ENCODE measurements at places on chromosomes 6 and 20.

GRCh38 chr6:105509506-105510331 is 106.8 kb upstream of the PREP start:
- peak; percentile 38 for DNase-seq

DNA sequence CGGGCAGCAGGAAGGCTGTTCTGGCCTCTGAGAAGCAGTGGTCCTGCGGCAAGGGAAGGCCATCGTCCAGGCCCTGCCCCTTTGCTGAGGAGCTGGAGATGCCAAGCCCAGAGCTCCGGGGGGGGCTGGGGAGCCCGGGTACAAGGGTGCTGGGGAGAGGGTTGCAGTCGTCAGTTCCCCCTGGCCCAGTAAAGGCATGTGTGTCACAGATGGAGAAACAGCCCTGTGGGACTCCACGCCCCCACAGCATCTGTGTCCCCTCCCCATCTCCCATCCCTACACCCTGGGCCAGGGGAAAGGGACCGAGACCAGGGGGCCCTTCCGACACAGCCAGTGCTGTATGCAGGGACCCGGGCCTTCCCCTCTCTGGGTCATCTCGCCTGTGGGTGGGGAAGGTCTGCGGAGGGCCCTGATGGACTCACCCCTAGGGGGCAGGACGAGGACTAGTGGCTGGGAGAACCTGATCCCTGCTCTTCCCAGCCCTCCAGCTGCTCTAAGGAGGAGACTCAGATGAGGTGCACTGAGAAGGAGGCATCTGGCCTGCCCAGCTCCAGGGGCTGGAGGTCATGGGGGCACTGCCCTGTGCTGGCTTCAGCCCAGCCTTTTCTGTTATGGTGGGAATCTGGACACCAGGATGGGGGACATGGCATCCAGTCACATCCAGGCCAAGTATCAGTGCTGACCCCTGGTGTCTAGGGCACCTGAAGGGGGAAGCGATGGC is 609 bp downstream of the MYL9 start:
- peak; percentile 64 for DNase-seq

DNA sequence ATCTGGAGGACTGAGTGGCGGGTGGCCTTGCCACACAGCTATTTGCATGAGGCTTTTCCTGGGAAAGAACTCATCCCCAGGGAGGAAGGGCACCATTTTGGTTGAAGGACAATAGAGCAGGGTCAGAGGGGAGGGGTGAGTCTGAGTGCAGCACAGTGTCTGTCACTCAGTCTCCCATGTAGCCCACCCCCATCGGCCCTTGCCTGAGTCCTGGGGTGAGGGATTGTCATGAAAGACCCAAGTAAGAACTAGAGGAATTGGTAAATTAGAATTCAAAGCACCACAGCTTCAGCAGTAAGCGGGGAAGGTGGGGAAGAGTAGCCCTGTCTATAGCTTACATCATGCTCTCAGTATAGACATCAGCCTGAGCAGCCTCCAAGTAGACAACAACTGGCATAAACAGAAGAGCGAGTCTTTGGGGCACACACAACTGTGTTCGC is 90.4 kb upstream of the TMEM30A start:
- DNase-seq = no peak

GRCh38 chr20:64091770-64092169 is 7.6 kb upstream of the LKAAEAR1 start:
- no peak for DNase-seq

DNA sequence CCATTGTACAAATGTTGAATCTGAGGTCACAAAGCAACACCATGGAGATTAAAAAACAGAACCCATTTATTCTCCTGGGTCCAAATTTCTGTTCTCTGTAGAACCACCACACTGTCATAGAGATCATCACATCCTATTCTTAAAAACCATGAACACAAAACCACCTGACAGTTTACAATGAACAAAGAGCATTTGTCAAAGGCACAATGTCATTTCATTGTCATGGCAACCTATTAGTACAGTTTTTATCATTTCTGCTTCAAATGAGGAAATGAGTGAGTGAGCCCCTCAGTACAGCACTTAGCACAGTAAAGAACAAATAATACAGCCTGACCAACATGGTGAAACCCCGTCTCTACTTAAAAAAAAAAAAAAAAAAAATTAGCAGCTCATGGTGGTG is 23.1 kb upstream of the LAMP5 start:
- no peak for DNase-seq

DNA sequence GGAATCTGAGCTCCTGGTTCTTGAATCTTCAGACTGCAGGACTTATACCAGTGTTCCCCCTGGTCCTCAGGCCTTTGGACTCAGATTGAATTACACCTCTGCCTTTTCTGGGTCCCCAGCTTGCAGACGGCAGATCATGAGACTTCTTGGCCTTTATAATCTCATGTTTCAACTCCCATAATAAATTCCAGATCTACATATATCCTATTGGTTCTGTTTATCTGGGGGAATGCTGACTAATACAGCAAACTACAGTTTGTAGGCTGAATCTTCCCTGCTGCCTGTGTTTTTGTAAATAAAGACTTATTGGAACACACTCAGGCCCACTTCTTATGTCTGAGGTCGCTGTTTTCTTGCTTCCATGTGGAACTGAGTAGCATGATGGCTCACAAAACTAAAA is 184.7 kb downstream of the HDGFL1 start:
- DNase-seq = peak; percentile 56

DNA sequence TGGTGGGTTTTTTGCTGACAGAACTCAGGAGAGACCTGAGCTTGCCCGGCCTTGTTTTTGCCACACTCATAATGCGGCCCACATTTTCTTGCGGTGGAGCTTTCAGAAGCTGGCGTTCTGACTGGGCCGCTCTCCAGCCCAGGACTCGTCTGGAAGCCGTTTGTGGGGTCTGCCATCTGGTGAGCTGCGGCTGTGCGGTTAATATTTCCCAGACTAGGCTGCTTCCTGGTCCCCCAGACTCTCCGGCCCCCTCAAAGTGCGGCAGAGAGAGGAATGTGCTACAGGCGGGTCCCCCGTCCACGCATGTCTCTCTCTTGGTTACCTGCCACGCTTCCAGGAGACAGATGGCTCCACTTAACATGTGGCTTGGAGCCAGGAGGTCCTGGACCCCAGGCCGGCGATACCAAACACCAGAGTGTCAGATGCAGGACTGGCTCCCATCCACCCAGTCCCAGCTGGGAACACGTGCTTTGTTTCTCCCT is 128.9 kb upstream of the PMEPA1 start:
- DNase-seq = peak; percentile 97

GRCh38 chr6:122285292-122285913 is 114.0 kb upstream of the HSF2 start:
- DNase-seq = no peak

DNA sequence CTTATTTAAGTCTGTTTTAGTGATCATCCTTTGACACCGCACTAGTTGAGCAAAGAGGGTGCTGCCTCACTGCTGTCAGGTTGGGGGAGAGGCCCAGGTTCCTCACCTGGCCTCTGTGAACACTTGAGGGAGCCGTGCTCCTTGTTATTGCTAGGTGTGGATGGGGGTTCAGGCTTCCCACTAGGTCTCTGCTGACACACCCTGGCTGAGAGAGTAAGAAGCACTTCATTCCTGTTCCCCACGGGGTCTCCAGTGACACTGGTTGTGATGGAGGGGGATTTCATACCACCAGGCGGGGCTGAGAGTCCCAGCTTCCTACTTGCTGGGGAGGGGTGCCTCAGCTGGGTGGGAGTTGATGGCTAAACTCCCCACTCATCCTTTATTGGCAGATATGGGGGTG is 11.1 kb upstream of the NOTCH4 start:
- no peak for DNase-seq

DNA sequence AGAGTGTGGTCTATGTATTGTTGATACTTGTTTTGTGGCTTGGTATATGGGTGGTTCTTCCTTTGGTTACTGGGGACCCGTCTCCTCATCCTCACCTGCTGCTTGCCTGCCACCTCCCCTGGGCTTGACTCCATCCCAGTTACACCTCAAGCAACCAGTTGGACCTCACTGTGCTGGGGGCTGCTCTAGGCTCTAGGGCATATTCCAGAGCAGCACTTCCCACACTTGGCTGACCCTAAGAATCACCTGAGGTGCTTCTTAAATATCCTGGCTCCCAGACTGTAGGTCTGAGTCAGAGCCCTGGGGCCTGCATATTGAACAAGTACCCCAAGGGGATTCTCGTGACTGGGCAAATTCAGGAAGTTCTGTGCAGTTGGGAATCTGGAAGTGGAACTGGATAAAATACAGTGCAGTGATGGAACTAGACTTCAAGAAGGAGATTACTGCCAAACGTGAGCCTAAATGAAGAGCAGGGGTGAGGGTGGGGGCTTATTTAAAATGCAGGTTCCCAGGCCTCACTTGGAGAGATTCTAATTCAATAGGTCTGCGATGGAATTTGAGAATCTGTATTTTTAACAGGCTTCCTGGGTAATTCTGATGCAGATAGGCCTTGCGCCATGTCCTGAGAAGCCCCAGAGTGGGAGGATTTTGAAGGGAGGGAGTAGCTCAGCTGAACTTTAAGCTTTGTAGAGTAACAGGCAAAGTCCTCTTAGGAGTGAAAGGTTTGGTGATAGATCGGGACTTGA is 7.6 kb downstream of the SPATS1 start:
- DNase-seq = no peak

DNA sequence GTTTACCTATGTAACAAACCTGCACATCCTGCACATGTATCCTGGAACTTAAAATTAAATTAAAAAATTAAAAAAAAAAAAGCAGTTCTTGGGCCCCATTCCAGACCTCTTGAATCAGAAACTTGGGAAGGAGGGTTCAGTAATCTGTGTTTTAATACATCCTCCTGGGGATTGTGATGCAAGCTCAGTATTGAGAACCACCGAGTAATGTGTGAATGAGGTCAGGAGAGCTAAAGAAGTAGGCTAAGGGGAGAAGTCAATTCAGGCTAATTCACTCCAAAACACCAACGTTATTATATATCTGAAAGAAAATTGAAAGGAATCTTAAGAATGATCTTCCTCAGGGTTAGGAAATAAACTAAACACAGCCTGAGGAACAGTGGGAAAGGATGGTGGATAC is 120.4 kb downstream of the RNF144B start:
- peak; percentile 52 for DNase-seq

DNA sequence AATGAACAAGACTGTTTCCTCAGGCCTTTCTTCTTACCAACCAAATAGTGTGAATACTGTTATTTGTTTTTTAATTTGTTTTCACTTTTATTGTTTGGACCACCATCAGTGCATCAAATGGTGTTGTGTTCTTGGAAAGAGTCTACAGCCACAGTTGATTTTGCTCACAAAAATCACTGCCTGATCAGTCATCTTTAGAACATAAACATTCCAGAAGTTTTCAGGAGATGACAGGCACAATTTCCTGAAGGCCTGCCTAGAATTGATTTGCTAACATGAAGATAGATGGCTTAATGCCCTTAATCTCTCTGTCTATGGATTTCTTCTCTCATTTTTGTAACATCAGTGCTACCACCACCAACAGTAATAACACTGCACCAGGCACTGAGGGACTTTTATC is 13.5 kb downstream of the IL22RA2 start:
- peak; percentile 17 for DNase-seq

DNA sequence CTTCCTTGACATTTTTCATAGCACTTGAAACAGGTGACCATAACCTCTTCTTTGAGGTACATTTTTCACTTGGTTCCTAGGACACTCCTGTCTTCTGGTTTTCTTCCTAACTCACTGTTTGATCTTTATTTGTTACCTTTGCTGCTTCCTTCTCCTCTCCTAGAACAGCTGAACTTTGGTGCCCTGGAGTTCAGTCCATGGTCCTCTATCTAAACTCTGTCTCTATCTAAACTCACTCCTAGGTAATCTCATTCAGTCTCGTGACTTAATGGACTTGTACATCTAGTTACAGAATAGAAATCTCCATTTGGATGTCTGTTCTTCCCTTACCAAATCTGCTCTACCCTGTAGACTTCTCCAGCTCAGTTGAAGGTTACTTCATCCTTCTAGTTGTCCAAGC is 73.7 kb downstream of the SHPRH start:
- DNase-seq = no peak

- no peak for DNase-seq
These were observed 611.0 kb upstream of the FLRT3 start for GRCh38 chr20:14948416-14948815.

DNA sequence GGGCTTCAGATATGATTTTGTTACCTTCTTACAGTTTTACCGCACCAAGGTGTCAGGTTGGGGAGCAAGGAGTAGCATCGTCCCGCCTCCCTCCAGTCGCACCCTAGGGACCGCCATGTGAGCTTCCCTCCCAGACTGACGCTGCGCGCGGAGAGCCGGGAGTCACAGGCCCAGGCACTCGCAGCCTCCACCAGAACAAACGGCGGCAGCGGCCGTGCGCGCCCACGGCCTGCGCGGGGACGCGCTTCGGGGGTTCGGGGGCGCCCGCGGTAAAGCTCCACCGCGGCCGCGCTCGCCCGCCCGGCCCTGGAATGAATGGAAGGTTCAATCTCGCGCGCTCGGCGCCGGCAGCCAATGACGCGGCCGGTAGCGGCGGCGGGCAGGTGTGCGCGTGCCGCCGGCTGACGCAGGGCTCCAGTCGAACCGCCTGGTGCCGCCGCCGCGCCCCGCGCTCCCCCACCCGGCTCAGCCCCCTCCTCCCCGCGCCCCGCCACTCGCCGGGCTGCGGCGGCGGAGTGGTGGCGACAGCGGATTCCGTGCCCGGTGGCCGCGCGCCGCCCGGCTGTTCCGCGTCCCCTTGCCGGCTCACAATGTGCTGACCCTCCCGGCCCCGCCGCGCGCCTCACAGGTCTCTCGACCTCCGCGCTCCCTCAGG is 16.5 kb upstream of the LIN28B start:
- DNase-seq = no peak

- DNase-seq = no peak
These were observed 82.0 kb downstream of the EZR start for GRCh38 chr6:158737082-158737709.

- DNase-seq = no peak
These were observed 43.0 kb downstream of the KIF16B start for GRCh38 chr20:16530201-16530681.

- no peak for DNase-seq
These were observed 111.1 kb downstream of the TBC1D32 start for GRCh38 chr6:121223212-121223611.

GRCh38 chr6:33577106-33577535 is 3.0 kb downstream of the BAK1 start:
- no peak for DNase-seq

- peak; percentile 53 for DNase-seq
These were observed 65.1 kb downstream of the REV3L start for GRCh38 chr6:111417946-111418345.

- DNase-seq = no peak
These were observed 94.6 kb downstream of the GPR63 start for GRCh38 chr6:96742702-96743101.

GRCh38 chr6:32883789-32884188 is 29.8 kb downstream of the PSMB9 start:
- peak; percentile 60 for DNase-seq

DNA sequence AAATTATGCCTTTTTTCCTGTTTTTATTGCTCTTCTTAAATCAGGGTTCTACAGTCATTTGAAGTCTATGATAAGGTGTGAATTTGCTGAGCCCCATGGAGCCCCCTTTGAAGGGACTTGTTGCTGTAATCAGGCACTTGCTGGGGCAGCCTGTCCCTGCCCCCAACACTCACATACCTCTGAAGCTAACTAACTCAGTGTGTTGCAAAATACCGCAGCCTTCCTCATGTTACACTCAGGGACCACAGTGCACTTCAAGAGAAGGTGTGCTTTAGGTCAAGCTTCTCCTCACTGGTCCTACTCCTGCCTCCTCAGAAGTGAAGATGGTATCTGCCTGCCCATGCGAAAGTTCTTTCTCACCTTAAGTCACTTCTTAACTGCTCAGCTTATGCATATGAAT is 66.1 kb upstream of the GLP1R start:
- DNase-seq = no peak

GRCh38 chr6:138526822-138527235 is 27.5 kb upstream of the NHSL1 start:
- DNase-seq = no peak
